ENCODE measurements at places on chromosomes 13 and 19.

DNA sequence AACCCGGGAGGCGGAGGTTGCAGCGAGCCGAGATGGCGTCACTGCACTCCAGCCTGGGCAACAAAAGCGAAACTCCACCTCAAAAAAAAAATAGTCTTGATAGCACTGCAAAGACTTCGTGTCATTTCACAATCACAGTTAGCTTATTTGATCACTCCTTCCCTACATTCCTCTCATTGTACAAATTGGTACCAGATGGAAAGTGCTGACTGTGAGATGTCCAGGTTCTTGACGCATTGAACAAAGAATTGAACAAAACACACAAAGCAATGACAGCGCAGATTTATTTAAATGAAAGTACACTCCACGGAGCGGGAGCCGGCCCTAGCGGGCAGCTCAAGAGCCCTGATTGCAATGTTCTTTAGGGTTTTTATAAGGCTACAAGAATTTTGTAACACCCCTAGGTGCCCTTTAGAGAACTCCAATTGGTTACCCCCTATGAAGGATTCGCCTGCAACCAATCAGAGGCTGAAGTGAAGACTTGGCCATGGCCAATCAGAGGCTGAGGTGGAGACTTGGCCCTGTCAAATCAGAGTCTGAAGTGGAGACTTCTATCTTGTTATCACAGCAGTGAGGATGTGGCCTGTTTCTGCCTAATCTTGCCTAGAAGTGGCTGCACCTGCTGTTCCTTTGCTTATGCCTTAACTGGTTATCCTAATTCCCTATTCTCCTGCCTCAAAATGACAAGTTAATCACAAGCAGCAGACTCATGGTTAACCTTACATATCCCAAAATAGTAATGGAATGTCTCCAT is 16.7 kb downstream of the ZNF556 start:
- peak; percentile 39 for DNase-seq

GRCh38 chr19:24051516-24051915 is 35.5 kb upstream of the ZNF254 start:
- no peak for DNase-seq

DNA sequence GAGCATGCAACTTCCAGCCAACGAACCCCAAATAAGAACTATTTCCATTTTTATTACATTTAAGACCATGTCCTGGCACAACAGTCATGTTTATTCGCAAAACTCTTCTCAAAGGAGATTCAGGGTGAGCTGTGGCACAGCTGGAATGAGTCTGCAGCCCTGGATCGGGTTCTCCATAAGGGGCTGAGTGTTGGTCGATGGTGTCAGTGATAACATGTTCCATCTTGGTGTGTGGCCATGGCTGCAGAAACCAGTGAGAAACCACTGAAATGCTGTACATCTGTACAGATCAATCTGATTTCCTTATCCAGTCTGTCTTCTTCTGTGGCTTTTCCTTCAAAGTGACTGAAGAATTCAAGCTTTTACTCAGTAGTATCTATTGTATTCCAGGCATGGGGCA is 15.2 kb downstream of the FAM124A start:
- no peak for DNase-seq

- DNase-seq = peak; percentile 18
Measured at GRCh38 chr19:12880551-12881171, 588 bp downstream of the DNASE2 start.

DNA sequence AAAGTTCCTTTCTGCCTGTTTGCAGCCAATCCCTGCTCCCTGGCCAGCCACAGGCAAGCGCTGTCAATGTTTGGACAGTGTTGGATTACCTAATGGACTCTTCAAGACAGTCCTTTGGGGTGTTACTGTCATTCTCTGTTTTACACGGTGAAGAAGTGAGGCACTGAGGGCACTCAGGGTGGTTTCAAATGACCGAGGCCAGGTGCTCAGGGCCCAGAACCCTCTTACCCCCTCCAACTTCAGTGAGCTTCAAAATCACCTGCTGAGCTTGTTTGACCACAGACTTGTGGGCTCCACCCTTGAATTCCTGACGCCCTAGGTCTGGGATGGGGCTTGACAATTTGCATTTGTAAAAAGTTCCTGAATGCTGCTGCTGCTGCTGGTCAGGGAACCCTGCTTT is 97.9 kb downstream of the GGACT start:
- DNase-seq = no peak

GRCh38 chr19:49196527-49197240 is 39.1 kb downstream of the TRPM4 start:
- DNase-seq = no peak

GRCh38 chr19:2032296-2032941 is 16.9 kb upstream of the BTBD2 start:
- DNase-seq = peak; percentile 95

- DNase-seq = peak; percentile 36
Measured at GRCh38 chr13:24502533-24503378, 9.8 kb downstream of the PARP4 start.

GRCh38 chr19:2532252-2533071 is 56.5 kb downstream of the GADD45B start:
- DNase-seq = peak; percentile 71

DNA sequence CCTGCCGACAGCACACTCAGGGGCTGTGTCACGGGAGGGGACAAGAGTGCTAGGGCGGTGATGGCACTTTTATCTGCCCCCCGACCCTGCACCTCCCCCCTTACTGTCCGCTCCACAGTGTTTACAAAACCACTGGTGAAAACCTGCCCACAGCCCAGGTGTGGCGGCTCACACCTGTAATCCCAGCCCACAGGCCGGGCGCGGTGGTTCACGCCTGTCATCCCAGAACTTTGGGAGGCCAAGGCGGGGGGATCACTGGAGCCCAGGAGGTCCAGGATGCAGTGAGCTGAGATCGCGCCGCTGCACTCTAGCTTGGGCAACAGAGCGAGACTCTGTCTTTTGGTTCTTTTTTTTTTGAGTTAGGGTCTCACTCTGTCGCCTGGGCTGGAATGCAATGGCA is 11.8 kb downstream of the LINGO3 start:
- DNase-seq = no peak

DNA sequence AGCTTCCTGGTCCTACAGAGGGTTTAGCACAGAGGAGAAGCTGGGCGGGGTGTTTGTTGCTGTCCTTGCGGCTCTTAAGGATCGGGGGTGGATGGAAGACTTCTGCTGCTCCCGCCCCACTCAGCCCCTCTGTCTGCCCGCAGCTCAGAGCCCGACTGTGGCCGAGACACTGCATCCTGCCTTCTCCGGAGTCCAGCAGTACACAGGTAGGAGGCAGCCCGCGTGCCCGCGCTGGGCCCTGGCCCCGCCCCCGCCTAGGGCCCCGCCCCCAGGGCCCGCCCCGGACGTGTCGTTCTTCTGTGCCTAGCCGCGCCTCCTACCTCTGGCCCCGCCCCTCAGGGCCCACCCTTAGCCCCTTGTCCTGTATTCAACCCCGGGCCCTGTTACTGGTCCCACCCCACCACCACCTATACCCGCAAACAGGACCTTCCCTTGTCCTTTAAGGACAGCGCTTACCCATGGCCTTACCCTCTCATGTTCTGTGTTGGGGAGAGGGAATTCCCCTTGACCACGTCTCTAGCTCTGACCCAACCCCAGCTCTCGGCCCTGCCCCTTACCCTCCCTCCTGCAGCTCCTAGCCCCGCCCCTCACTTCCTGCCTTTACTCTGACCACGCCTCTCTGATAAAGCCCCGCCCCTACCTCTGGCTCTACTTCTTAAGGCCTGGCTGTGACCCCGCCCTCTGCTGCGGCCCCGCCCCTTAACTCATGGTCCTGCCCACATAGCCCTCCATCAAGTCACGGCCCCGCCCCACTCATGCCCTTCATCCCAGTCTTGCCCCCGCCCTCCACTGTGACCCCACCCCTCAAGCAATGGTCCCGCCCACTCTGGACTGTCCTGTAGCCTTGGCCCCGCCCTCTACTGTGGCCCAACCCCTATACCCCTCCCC is 60.5 kb downstream of the CELF5 start:
- peak; percentile 22 for DNase-seq

GRCh38 chr13:102742506-102742905 is 31.1 kb downstream of the TEX30 start:
- DNase-seq = no peak

DNA sequence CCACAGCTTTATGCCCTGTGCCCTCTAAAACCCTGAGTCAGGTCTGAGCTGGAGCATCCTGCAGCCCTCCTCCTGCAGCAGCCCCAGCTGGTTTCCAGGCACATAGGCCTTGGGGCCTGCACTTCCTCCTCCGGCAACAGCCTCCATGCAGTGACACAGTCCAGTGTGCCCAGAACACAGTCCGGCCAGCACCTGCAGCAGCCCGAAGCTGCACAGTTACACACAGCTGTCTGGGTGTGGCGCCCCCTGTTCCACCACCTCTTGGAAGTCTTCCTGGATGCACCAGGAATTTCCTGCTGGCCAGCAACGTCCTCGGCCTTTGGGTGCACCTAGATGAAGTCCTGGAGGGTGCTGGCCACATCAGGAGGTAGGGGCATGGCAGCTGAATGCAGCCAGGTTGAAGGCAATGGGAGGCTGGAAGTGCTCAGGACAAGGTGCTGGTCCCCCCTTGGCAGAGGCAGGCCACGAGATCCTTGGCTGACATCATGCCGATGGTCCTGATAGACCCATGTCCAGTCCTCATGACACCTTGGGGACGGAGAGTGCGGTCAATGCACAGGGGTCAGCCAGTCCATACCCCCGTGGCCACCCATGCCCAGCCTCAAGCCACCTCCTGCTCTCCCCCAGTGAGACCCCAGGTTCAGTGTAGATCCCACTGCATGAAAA is 27.1 kb upstream of the PARP4 start:
- no peak for DNase-seq

DNA sequence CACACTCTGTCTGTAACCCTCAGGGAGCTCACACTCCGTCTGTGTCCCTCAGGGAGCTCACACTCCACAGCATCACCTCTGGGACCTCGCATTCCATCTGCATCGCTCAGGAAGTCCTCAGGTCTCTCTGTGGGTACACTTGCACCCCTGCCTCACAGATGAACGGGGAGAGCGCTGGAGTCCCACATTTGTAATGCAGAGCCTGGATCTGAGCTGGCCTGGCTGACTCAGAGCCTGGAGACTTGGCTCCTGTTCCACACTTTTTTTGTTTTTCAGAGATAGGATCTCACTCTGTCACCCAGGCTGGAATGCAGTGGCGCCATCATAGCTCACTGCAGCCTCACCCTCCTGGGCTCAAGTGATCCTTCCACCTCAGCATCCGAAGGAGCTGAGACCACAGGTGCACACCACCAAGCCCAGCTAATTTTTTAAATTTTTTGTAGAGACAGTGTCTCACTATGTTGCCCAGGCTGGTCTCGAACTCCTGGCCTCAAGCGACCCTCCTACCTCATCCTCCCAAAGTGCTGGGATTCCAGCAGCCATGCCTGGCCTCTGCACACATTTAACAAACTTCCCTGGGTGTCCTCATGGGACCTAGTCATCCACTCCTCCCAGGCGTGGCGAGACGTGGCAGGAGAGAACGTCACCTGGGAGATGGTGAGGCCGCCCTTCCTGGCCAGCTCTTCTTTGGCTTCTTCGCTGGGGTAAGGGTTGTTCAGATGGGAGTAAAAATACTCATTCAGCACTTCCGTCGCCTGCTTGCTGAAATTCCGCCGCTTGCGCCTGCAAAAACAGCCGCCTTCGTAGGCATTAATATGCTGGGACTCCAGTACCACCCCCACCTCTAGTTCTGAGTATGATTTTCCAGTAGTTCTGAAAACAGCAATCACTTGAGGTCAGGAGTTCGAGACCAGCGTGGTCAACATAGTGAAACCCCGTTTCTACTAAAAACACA is 31.0 kb downstream of the CILP2 start:
- DNase-seq = peak; percentile 26

DNA sequence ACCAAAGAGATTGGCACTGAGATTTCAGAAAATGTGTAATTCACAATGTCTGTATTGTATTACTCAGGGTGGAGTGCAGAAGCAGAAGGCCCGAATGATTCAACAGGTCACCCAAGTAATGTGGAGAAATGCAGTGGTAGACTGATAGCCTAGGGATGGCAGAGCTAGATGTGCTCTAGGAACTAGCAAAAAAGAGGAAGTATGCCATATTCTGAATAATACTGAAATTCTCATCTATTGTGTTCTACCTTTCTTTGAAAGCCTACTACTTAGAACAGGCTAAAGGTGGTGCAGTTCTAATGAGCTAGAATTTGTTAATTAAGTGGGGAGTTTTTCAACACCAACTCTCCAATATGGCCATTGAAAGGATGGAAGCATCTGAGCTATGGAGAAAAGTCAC is 1449.8 kb upstream of the MIR17HG start:
- no peak for DNase-seq

GRCh38 chr19:18203408-18203862 is 407 bp downstream of the RAB3A start:
- no peak for DNase-seq

- DNase-seq = no peak
Measured at GRCh38 chr13:34944751-34945150, 2.7 kb downstream of the NBEA start.

- DNase-seq = peak; percentile 45
Measured at GRCh38 chr13:109787135-109787954, 962 bp upstream of the IRS2 start.

- no peak for DNase-seq
Measured at GRCh38 chr19:14495672-14496028, 277 bp downstream of the GIPC1 start.

- DNase-seq = no peak
Measured at GRCh38 chr13:103692442-103692841, 626.2 kb upstream of the SLC10A2 start.

DNA sequence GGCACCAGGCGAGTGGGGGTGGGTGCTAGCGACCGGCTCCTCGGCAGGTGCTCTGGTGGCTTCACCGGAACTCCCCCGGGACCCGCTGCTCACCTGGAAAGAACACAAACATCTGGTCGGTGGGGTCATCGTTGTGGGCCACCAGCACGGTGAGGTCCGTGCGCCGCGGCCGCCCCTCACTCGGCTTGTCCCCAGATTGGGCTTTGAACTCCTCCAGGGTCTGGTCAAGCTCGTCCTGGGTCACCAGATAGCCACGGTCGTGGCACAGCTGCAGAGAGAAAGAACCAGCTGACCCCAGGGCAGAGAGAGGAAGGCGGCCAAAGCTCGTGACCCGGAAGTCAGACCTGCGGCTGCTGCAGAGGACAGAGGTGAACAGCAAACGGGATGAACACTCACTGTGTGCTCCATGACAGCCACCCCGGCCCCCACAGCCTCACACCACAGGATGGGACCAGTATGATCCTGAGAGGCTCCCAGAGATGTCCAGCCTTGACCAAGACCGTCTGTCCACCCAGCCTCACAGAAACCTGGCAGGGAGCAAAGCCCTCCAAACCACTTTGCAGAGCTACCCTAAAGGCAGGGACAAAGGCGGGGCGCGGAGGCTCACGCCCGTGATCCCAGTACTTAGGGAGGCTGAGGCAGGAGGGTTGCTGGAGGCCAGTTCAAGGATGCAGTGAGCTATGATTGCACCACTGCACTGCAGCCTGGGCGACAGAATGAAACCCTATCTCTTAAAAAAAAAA is 1.2 kb downstream of the POLR2E start:
- DNase-seq = no peak

- peak; percentile 71 for DNase-seq
Measured at GRCh38 chr19:18156841-18157464, 4.0 kb downstream of the PIK3R2 start.

Data from fibroblast of gingiva (primary cell).